ENCODE measurements at places on chromosomes 2 and 18.
A peak's percentile ranks its signal among the peaks of the same experiment; 100 is the strongest.

GRCh38 chr2:113685471-113685870 lies 58.4 kb downstream of the RABL2A start:
- DNase-seq, result no peak

GRCh38 chr2:186595219-186595618 lies 5.4 kb downstream of the ITGAV start:
- peak; percentile 81 for DNase-seq

DNA sequence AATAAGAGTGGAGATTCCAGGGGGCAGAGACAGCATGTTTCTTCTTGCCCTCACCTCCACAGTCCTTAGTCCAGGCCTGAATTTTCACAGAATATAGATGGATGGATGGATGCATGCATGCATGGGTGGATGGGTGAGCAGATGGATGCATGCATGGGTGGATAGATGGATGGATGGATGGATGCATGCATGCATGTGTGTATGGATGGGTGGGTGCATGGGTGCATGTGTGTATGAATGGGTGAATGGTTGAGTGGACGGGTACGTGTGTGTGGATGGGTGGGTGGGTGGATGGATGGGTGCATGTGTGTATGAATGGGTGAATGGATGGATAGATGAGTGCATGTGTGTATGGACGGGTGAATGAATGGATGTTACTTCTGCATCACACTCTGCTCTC lies 153.3 kb downstream of the CELF4 start:
- no peak for DNase-seq

DNA sequence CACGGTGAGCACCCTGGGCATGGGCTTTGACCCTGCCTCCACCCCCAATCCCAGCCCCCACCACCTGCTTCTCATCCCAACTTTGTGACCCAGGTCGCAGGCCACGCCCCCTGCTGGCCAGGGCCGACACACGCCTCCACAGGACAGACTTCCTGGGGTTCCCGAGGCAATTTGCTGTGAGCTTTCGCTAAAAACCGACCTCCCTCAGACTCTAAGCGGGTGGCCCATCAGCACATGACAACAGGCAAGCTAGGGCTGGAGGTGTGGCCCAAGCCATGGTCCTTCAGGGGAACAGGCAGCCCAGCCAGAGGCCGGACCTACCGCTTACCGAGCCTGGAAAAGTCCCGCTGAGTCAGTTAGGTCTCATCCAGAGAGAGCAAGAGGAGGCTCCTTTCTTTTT lies 31.9 kb downstream of the C1QL2 start:
- peak; percentile 33 for DNase-seq

DNA sequence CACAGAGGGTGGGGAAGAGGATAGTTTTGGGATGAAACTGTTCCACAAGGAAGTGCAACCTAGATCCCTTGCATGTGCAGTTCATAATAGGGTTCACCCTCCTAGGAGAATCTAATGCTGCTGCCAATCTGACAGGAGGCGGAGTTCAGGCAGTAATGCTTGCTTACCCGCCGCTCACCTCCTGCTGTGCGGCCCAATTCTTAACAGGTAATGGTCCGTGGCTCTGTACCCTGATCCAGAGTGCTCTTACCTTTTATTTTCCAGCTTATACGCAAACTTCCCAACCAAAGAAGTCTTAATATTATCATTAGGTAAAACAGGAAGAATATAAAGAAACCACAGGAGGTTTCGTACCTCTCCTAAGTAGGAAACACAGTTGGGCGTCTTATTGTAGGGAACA lies 82.7 kb upstream of the CD302 start:
- no peak for DNase-seq

DNA sequence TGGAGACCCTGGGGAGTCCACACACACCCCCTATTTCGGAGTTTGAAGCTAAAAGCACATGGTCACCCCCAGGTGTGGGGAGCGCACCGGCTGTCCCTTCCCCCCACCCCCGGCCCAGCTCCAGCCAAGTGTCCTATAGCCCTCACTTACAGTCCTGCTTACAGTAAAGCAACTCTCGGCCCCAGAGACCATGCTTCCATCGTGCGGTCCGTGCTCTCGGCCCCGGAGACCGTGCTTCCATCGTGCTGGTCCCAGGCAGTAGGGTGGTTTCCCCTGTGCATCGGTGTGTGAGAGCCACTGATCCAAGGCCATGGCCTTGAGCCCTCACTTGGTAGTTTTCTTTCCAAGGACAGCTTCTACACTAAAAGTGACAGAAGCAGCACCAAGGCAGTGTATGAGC lies 48.7 kb downstream of the GBX2 start:
- no peak for DNase-seq

- DNase-seq, result no peak
These were observed 232.6 kb downstream of the EN1 start for GRCh38 chr2:118614841-118615271.

GRCh38 chr2:162826921-162827320 lies 11.6 kb downstream of the KCNH7 start:
- no peak for DNase-seq
